ENCODE measurements at places on chromosomes 5 and 9.

DNA sequence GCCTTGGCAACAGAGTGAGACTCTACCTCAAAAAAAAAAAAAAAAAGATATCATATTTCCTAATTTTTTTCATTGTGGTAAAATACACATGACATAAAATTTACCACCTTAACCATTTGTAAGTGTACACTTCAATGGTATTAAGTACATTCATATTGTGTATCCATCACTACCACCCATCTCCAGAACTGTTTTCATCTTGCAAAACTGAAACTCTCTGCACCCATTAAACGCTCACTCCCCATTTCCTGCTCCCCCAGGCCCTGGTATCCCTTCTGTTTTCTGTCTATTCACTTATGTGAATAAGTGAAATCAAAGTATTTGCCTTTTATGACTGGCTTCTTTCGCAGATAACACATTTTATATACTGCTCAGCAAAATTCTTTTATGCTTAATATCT, 12.8 kb downstream of the LRRC8A start:
- DNase-seq = no peak

DNA sequence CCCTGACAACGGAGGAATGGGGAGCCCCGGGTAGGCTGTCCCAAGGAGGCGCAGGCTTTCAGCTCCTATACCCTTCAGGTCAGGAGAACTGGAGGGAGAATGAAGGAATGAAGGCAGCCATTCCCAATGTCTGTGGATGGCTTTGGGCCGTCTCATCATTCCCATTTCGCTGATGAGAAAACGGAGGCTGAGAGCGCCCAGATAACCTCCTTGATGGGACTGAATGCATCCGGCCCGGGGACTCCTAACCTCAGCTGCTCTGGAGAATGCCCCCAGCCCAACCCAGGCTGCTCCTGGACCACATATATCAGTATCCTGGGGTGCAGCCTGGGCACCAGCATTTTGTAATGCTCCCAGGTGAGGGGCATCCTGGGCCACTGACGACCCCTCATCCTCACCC, 52.6 kb upstream of the RNU6ATAC start:
- DNase-seq = no peak

DNA sequence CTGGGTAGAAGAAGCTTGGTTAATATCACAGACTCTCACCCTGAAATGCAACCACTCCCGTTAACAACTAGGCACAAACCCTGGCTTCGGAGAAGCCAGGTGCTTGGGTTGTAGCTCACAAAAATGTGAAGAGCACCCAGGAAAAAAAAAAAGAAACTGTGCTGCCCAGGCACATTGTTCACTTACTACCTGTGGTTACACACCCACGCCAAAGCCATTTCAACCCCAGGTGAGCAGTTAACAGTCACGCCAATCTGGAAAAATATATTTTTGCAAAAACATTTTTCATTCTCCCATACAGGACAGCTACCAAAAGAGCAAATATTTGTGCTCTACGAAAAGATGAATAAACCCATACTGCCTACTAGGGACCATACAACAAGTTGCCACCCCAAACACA, 49.2 kb downstream of the SIL1 start:
- DNase-seq = no peak

- DNase-seq = no peak
Measured at GRCh38 chr5:66881480-66882161, 285.4 kb downstream of the MAST4 start.

- no peak for DNase-seq
Measured at GRCh38 chr5:67019065-67019845, 177.3 kb downstream of the CD180 start.

DNA sequence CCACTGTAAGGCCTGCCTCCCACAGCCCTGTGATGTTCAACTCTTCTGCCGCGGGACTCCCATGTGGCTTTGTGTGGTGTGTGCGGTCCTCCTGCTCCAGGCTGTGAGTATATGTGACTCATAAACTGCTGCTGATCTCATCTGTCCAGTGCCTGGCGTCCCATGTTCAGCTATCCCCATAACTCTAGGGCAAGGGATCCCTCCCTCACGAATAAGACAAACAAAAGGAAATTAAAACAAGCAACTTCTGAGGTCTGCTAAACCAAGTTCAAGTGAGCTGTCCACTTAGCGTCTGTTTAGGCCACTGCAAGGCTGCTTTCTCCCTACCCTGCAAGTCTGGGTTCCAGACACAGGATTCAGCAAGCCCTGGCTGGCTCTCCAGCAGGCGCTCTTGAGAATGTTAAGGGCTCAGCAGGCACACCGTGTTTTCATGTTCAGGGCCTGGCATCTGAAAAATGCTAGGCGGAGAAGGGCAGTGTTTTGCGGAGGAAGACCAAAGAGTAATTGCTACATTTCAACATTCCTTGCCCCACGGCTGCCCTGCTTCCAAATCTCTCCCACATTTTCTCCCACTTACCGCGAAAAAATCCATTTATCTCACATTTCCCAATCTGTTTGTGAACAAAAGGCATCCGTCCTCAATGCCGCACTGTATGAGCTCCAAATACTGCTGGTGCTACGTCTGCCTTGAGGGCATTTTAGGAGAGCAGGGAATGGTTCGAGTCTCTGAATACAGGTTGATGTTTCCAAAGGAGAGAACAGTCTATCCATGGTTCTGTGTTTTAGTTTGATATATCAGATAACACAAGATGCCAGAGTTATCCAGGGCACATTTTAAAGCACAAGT, 280.2 kb downstream of the SEMA5A start:
- no peak for DNase-seq

DNA sequence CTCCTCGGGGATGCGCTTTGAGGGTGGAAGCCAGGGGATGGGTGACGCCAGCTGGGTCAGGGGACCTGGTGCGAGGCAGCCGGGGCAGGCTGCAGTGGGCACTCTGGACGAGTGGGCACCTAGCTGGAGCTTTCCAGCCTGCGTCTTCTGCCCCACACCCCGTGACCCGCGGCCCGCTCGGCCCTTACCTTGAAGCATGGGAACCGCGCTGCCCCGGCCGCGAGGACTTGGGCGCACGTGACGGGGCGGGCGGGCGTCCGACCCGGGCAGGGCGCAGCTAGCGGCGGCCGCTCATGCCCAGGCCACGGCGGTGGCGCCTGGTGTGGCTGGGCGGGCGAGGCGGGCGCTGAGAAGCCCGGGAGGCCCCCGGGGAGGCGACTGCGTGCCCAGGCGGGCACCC, 300 bp downstream of the FAM163B start:
- DNase-seq = no peak

DNA sequence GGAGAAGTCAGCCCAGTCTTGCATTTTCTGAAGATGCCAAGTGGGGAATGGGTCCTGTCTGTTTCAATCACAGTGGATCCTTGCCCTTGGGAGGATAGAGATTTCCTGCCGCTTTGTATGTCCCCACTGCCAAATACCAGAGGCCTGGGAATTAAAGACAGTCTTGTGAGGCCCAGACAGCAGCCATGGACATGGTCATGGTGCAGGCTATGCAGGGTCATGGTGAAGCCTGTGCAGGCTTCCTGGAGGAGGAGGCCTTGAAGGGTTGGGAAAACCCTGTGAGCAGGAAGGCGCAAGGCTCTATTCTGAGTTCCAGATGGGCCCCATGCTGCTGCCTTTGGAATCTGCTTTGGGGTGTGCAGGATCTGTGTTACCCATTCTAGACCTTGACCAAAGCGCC, 57.3 kb upstream of the PITX1 start:
- no peak for DNase-seq

DNA sequence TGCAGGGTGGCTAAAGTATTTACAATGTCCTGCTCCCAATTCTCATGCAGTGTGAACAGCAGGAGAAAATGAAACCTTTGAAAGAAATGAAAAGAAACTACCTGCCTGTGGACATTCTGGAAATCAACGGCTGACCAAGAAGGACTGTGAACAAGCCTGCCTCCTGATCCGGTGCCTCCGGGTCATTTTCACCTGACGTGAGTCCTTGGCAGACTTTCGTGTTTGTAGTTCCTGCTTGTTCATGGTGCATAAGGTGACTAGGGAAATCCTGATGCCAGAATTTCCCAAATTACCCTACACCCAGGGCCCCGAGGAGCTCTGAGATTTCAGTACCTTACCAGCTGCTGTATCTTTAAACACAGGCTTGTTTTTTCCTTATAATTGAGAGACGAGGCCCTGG, 317.5 kb downstream of the TLE1 start:
- DNase-seq = no peak

- DNase-seq = no peak
Measured at GRCh38 chr5:154491941-154492340, 13.9 kb upstream of the HAND1 start.

DNA sequence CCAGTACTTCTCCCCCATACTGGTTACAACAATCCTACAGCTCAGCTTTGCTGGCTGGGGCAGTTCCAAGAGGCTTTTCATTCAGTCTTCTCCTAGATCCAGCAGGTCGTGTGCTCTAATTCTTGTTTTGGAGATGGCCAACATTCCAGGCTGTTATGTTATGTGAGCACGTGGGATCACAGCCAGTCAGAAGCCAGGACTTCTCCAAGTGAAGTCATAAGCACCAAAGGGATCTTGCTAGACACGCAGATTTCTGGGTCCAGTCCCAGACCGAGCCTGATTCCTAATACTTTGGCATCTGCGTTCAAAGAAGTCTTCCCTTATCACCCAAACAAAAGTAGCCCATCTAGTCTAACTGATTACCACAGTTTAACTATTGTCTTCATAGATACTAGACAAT, 1.4 kb upstream of the LARP1 start:
- no peak for DNase-seq

DNA sequence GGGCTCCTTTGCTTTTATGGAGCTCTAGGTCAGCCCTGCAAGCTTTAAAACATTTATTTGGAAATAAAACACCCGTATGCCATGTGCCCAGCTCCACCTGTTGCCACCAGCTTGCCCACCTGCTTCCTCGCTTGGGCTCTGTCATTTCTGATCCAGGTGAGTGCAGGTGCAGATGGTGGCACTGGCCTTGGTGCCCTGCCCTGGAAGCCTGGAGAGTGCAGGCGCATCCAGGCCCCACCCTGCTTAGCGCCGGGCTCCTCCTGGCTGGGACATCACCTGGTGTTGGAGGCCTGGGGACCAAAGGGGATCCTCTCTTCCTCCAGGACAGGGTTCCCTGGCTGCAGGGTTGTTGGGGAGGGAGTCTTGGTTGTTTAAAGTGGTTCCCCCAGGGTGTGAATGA, 35.8 kb downstream of the WNK2 start:
- no peak for DNase-seq

GRCh38 chr9:86355814-86356213, 1.6 kb upstream of the TUT7 start:
- DNase-seq = no peak

DNA sequence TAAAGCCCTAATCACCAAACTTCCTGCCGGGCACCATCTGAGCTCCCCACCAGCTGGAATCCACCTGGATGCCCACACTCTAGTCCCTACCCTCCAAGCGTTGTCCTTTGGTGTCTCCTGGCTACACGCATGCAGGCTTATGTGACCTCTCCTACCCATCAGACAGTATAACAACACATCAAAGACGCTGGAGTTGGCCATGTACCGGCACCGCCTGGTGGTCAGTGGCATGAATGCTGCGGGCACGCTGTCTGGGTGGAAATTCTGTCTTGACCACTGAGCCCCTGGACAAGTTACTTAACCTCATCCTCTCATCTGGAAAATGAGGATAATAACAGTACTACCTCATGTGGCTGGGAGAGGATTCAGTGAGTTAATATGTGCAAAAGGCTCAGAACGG, 23.4 kb upstream of the CORO2A start:
- no peak for DNase-seq

DNA sequence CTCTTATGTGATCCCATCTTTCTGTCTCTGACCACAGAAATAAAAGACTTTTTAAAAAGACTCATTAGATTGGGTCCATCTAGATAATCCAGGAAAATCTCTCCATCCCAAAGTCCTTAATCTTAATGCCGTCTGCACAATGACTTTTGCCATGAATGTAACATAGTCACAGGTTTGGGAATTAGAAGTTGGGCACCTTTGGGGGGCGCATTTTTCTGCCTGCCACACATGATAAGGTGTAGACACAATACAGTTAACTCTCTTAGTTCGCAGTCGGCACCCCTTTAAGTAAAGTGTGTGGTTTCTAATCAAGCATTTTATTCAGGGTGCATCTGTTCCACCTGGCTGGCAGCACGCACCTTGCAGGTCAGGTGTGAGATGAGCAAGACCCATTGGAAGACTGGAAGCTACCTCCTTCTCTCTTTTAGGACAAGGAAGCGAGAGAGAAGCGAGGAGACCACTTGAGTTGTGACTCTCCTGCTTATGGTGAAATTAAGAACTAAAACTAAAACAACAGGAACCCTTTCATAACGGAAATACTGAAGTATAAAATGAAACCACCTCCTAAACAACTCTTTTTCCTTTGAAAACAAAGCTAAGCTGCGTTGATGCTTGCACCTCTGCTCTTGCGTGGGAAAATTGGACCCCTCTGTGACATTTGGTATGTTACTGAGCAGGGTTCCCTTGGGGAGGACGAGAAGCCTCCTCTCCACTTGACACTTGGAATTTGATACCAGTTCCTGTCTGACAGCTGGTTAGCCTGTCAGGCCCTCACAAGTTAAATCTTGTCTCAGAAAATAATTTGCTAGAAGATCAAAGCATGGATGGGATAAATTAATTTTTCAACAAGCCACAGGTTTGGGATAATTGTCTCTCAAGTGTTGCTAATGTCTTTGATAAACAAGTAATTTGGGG, 304.6 kb upstream of the DMRT1 start:
- DNase-seq = no peak

DNA sequence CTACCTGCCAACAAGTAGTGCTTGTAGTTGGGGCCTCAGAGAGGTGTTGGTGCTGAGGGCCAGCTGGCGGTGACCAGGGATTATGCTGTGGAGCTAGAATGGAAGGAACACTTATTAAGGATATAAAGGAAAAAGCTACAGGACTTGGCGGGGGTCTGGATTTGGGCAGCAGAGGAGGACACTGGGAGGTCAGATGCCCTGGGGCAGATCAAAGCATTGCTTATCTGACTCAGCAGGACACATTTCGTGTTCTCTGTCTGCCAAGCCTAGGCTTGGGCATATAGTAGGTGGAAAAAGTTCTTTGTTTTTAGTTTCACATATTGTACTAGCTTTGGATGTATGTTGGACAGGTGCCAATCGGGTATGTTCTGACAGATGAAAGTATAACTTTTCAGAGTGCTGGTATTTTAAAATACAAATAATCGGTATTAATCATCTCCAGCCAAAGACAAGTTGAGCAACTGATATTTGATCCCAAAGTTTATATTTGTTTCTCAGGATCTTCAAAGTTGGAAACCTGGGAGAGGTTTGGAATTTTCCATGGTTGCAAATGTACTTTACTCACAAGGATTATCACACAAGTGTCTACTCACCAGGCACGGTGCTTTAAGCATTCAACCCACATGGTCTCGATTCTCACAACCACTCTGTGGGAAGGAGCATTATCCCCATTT, 69.4 kb downstream of the IQGAP2 start:
- no peak for DNase-seq

GRCh38 chr9:136399176-136400037, 563 bp downstream of the SNAPC4 start:
- DNase-seq = no peak

All from activated gamma-delta T cell treated with anti-CD3 and anti-CD28 coated beads, Interleukin-2, amount 50 U/mL, for 16 hours (primary cell).